ENCODE measurements at places on chromosomes 6 and 20.

DNA sequence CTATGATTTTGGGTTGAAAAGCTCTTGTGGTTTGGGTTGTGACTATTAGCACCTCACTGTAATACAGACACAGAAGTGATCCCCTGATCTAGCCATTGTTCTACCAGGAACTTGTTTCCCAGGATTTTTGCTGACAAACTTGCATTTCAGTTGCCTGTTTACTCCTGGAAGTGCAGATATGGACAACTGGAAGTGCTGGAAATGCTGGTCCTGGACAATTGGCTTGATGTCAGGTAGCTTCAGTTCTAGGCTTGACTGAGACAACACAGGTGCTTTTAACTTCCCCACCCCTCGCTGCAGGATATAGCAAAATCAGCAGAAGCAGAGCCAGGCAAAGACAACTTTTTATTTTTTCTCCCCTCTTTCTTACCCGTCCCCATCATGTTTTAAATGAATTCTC, 27.1 kb upstream of the FBXO30 start:
- DNase-seq, result no peak

DNA sequence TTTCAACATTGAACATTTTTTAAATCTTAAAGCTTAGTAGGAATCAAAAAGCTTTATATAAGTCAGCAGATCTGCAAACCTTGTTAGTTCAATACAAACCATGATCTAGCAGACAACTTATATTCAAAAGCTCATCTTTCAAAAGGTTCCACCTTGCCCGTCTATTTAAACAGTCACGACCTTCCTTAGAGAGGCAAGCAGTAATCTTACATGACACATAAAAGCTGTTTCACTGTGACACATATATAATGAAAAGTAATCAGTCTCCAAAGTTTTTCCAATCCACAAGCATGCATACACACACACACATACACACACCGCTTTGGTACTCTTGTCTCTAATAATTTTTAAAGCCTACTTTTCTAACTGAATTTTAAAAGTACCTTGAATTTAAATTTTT, 12.9 kb downstream of the SOD2 start:
- DNase-seq, result no peak

DNA sequence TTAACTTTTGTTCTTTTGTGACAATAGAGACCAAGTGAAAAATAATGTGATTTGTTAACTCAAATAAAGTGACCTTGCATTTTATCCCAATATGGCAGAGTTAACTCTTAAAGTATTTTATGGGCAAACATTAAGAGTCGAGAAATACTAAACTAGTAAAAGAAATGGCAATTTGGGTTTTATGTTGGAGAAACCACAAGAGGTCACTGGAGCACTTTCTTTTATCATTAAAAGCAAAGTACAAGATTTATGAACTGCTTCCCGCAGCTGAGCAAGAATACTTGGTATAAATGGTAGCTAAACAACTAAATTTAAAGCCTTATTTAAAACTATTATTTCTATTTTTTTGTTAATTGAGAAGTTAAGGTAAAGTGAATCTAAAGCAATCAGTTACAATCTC, 33.5 kb upstream of the MCM9 start:
- no peak for DNase-seq

DNA sequence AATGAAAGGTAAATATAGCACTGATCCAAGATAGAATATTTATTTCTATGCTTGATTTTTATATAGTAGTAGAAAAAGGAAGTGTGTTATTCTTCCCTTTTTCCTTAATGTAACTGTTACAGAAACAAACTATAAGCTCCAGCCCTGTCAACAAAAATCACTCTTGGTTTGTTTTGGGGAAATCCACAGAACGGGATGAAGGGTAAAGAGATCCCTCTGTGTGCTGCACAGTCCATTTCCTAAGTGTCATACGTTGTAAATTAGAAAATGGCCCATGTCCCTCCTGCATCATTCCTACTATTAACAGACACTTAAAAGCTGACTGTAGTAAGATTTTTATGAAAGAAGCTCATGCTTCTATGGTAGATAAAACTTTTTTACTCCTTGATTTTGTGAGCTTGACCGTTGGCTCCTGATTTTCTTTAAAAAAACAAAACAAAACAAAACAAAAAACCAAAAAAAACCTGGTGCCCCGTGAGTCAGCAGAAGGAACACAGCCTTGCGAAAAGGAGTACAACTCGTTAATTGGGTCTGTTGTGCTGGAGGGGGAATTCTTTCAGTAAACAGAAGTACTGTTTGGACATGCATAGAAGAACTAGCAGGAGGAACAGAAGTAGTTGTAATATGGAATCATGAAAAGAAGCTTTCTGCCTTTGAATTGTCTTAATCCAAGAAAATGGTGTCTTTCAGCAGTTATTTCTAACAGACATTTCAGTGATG, 67.5 kb downstream of the RTN4IP1 start:
- no peak for DNase-seq

Data from D341Med (cell line).